ENCODE measurements at places on chromosomes 6 and 20.
A peak's percentile ranks its signal among the peaks of the same experiment; 100 is the strongest.

DNA sequence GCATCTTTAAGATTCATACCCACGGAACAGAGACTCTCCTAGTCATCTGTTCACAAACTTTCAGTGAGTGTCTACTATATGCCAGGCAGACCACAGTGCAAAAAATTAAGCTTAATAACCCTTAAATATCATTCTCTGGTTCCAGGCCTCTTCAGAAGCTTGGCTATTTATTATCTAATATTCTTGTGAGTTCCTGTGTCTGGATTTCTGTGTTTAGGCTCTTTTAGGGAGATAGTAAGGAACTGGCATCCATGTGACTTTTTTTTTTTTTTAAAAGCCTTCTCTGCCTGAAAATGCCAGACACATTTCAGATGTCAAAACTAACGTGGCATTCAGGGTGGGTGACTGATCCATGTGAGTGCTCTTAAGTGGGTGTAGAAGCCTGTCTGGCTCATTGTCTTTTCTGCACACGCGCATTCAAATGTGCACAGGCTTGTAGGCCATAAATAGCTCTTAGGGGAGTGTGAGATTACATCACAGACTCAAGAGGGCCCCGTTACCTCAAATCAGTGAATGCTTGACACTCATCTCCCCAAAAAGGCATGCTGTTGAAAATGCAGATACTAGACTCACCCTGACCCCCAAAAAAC lies 141.9 kb downstream of the GMPR start:
- no peak for DNase-seq

DNA sequence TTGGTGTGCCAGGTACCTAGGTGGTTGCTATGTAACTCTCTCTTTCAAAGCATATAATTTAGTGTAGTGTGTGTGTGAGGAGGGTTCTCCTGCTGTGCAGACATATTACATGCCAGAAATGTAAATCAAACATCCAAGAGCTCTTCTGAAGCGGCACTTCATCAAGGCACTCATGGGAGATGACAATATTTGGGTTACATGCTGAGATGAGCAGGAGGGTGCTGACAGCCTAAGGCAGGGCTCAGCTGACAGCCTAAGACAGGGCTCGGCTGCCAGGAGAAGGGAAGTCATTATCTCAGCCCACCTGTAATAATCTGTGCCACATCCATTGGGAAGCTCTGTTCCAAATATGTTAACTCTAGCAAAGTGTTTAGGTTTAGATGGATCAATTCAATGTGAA lies 39.1 kb downstream of the ADGRF5 start:
- no peak for DNase-seq

- no peak for DNase-seq
These were observed 116.9 kb upstream of the SCGN start for GRCh38 chr6:25534942-25535631.

DNA sequence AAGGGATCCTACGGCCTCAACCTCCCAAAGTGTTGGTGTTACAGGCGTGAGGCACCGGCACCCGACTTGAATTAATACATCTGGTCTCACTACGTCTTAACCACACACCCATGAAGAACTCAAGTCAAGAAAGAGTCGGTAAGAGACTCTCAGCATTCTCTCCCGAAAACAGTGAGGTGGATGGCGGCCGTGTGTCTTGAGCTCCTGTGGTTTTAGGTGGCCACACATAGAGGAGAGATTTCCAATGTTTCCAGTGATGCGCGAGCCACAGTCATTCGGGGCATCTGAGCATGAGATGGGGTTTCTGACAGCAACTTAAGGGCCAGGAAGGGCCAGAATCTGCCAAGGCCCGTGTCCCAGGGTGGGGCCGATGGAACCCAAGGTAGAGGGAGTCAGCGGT lies 766.4 kb upstream of the DEFB115 start:
- no peak for DNase-seq

GRCh38 chr6:157724960-157725741 lies 97.9 kb upstream of the SNX9 start:
- DNase-seq, result no peak

GRCh38 chr6:25220857-25221256 lies 58.3 kb upstream of the CARMIL1 start:
- DNase-seq, result no peak

GRCh38 chr6:17624396-17624795 lies 24.3 kb downstream of the FAM8A1 start:
- no peak for DNase-seq

DNA sequence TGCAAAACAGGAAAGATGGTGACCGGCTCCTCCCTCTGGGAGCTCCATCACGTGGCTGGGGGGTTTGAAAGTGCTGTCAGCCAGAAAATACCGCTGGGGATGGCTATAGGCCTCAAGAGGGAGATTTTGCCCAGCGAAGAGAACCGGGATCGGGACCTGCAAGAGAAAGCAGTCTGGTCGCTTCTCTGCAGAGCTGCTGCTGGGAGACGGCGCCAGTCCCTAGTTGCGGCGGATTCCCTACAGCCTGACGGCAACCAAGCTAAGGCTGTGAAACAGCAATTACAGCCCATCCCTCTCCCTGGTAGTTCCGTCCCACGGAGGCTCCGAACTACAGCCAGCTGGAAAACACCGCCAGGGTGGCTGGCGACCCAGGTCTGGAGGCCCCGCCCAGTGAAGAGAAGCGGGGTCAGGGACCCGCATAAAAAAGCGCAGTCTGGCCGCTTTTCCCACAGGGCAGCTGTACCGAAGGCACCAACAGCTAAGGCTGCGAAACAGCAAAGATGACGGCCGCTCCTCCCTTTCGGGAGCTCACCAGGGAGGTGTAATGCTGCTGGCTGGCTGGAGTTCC lies 238.1 kb upstream of the IRAK1BP1 start:
- no peak for DNase-seq

- DNase-seq, result no peak
These were observed 9.7 kb downstream of the NOL7 start for GRCh38 chr6:13624871-13625288.

DNA sequence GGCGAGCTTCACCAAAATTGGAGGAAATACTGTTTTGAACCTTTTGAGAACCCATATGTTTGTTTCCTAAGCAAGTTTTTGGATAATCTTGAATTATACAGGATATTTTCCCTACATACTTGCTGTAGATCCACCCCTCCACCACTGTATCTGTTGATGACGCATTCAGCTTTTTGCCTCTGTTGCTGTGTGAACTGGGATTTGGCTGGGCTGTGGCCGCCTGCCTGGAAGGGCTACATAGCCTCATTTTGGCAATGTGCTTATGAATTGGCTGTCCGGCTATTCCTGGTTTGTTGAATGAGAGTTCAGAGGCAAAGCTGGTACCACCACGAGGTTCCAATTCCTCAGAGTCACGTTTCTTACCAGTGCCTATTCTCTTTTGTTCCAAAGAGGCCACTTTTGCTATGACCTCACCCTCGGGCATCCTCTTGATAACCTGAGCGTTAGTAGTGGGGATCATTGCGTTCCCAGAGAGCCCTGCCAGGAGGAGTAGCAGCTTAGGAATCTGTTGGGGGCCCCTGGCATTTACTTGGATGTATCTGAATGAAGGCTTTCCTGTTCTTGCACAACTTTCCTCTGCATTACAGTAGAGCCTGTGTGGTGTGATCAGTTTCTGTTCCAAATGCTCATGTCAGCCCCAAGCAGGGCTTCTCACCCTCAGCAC lies 6.4 kb downstream of the FAM83D start:
- DNase-seq, result no peak

- DNase-seq, result no peak
These were observed 19.1 kb downstream of the GCNT2 start for GRCh38 chr6:10540073-10540746.

DNA sequence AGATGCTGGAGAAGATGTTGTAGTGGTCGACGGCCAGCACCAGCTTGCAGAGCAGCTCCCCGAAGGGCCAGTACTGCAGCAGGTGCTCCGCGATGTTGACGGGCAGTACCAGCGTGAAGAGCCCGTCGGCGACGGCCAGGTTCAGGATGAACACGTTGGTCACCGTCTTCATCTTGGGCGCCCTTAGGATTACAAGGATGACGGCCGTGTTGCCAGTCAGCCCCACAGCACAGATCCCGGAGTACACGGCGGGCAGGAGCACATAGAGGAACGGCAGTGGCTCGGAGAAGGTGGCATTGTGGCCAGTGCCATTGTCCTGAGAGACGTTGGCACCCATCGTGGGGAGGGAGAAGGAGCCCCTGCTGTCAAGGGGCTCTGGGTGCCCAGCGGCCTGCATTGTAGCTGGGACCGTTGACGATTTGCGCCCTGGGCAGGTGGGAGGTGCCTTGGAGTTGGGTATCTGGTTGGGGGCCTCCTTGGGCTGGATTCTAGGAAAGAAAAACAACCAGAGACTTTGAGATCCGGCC lies 867 bp downstream of the NPBWR2 start:
- peak; percentile 33 for DNase-seq

GRCh38 chr20:44328428-44328827 lies 8.4 kb upstream of the R3HDML start:
- no peak for DNase-seq

DNA sequence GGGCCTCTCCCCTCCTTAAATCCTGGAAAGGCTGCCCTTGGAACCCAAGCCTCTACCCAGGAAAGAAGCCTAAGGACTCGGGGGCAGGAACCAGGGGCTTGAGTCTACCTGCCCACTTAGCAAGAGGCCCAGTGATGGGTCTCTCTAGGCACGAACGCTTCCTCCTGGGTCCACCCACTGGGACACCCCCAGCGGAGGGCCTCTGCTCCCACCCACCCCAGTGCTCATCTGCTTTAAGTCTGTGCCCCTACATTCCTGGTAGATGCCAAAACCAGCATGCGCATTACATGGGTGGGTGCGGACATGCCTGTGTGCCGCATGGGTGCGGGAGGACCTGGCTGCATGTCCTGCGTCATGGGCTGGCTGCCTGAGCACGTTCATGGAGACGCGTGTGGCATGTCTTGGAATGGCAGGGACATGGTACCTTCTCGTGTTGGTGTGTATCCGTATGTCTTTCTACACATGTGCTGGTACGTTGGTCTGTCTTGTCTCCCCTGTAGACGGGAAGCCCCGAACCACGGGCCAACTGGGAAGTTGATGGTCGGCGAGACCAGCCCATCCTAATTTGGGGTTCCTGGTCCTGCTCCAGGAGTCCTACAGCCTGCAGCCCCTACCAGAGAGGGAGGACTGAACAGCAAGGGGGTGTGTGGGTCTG lies 29.3 kb downstream of the SNPH start:
- DNase-seq, result no peak

DNA sequence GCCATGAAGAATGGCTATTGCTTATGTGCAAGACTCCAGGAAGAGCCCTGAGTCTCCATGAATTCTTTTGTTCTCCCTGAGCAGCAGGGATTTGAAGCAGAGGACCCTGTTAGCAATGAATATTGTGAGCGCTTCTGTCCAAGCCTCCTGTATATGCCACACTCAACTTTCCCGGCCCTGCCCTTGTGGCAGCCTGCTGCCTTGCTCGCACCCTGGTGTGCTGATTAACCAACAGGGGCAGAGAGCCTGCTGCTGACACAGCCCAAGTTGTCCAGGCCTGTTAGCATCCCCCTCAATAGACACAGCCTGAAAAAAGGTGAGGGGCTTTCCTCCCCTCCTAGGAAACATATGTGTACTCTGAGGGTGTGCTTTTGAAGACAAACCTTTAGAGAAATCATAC lies 131.4 kb downstream of the BMP2 start:
- no peak for DNase-seq

- DNase-seq, result no peak
These were observed 114.7 kb downstream of the GJA10 start for GRCh38 chr6:90008908-90009501.

DNA sequence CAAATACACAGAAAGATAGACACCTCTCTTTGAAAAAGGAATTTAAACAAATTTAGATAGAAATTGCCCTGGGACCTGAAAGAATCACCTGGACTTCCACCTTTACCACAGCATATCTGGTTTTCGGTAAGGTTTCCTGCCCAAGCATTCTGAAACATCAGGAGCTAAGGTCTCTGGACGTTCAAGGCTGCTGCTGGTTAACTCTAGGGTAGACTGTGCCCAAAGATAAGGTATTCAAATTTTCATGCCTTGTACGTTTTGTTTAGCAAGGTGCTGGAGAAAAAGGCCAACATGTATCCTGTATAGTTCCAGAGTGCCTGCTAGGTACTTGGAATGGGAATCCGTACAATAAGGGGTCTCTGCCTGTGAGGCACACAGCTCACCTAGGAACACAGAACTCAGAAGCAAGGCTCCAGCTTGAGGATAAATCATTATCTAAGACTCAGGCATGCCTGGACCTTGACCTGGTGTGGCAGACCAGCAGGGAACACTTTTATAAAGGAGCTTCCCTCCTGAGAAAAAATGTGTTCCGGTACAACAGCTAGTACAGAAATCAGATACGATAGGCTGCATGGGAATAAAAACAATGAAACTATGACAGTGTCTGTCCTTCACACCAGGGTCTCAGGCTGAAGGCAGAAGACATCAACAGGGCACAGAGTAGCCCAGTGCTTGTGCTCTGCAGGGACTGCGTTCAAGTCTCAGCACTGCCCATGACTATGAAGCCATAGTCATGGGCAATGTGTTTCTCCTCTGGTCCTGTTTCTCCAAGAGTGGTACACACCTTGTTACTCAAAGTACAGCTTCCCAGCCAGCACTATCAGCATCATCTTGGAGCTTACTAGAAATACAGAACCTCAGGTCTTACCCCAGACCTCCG lies 70.4 kb downstream of the METTL24 start:
- no peak for DNase-seq

GRCh38 chr6:145087034-145087433 lies 648.3 kb downstream of the EPM2A start:
- DNase-seq, result no peak

DNA sequence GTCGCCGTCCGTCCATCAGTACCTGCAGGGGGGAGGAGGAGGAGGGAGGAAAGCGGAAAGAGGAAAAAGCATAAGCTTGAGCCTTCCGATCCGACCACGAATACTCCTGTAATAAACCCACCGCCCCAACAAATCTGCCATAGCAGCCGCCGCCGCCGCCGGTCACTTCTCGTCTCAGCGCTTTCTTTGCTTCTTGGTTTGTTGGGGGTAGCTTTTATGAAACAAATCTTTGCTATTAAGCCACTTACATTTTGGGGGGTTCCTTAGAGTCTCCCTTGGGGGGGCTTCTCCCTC lies 277 bp downstream of the ADGRB3 start:
- no peak for DNase-seq

GRCh38 chr20:56628873-56629463 lies at the start of gene TFAP2C:
TSS of gene TFAP2C (plus strand) at chr20:56629306. CDS start at chr20:56629545, 239 bp downstream.
- no peak for DNase-seq

DNA sequence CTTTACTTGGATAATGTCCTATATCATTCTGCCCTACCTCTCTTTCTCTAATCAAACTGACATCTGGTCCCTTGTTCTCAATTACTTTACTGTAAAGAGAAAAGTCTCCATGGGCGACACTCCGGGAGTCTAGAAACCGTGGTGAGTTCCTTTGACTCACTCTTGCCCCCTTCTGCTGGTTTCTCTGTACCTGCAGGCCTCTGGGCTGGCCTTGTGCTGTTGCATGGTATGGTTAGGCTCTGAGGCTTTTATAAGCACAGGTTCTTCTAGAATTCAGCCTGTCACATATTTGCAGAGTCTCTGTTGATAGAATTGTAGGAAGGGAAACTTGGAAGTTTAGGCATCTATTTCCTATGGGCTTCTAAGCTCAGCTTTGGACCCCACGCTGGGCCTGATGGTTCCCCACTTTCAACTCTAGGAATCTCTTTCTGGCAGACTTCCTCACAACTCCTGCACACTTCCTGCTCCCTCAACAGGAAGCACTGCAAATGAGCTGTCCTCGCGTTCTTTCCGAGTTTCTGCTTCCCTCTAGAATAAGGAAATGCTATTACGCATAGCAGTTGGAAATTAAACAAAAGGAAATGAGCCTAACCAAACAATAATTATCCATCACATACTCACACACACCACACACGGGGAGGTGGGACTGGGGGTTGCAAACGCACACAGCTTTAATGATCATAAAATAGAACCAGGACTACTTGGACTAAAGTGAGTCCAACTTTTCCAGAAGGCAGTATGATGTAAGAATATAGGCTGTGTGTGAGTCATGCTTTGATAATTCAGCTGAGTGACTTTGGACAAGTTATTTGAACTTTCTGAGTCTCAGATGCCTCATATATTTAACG lies 683.3 kb downstream of the QKI start:
- no peak for DNase-seq

Measured in activated naive CD4-positive, alpha-beta T cell treated with anti-CD3 and anti-CD28 coated beads, Interleukin-2, amount 50 U/mL, for 72 hours (primary cell).